ENCODE measurements at places on chromosomes 16 and 17.
A peak's percentile ranks its signal among the peaks of the same experiment; 100 is the strongest.

- DNase-seq = peak; percentile 73
- no peaks in the 10 kb centered on the region for H3K27me3 ChIP-seq
- peaks cover 7% of the 10 kb centered on the region for H3K4me1 ChIP-seq
- peaks cover 2% of the 10 kb centered on the region for H3K36me3 ChIP-seq
- H3K27ac ChIP-seq = peak overlapping the region; percentile 84
- peak overlapping the region; percentile 81 for H3K4me3 ChIP-seq
Observed at GRCh38 chr17:74987909-74988711, 678 bp downstream of the CDR2L start.

- DNase-seq = no peak
- H3K27me3 ChIP-seq = no peaks in the 10 kb centered on the region
- H3K4me1 ChIP-seq = peaks cover 9% of the 10 kb centered on the region
- peaks cover 86% of the 10 kb centered on the region for H3K36me3 ChIP-seq
- no peak overlapping the region for H3K27ac ChIP-seq
Observed at GRCh38 chr16:58518083-58518979, 3.0 kb downstream of the SETD6 start.

GRCh38 chr16:70432356-70432722, 6.6 kb downstream of the ST3GAL2 start:
- H3K36me3 ChIP-seq = peaks cover 16% of the 10 kb centered on the region
- no peaks in the 10 kb centered on the region for H3K27me3 ChIP-seq
- H3K4me1 ChIP-seq = peaks cover 49% of the 10 kb centered on the region
- H3K4me3 ChIP-seq = no peak overlapping the region
- H3K27ac ChIP-seq = no peak overlapping the region

- peak overlapping the region; percentile 63 for H3K27ac ChIP-seq
- peaks cover 43% of the 10 kb centered on the region for H3K27me3 ChIP-seq
- no peak overlapping the region for H3K4me3 ChIP-seq
- no peak for DNase-seq
- peaks cover 51% of the 10 kb centered on the region for H3K4me1 ChIP-seq
Observed at GRCh38 chr16:710500-711075, 4.3 kb upstream of the METRN start.

DNA sequence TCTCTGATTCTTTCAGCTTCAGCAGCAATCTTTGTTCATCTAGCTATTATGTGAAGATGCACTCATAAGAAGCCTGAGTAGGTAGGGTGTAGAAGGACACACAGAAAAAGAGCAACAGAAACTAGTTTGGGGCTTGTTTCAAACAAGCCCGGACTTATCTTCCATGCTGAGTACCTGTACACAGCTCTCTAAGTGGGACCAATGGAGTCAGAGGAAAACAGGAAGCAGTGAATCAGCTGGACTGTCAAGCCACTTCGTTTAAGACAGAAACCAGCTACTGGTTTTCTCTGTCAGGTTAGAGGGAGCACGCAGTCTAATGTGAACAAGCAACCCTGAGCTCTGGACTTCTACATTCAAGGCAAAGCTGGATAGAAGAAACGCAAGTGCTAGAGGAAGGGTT, 16.0 kb downstream of the MAP2K6 start:
- no peak overlapping the region for H3K4me3 ChIP-seq
- H3K27me3 ChIP-seq = no peaks in the 10 kb centered on the region
- peaks cover 3% of the 10 kb centered on the region for H3K36me3 ChIP-seq
- H3K4me1 ChIP-seq = peaks cover 8% of the 10 kb centered on the region

DNA sequence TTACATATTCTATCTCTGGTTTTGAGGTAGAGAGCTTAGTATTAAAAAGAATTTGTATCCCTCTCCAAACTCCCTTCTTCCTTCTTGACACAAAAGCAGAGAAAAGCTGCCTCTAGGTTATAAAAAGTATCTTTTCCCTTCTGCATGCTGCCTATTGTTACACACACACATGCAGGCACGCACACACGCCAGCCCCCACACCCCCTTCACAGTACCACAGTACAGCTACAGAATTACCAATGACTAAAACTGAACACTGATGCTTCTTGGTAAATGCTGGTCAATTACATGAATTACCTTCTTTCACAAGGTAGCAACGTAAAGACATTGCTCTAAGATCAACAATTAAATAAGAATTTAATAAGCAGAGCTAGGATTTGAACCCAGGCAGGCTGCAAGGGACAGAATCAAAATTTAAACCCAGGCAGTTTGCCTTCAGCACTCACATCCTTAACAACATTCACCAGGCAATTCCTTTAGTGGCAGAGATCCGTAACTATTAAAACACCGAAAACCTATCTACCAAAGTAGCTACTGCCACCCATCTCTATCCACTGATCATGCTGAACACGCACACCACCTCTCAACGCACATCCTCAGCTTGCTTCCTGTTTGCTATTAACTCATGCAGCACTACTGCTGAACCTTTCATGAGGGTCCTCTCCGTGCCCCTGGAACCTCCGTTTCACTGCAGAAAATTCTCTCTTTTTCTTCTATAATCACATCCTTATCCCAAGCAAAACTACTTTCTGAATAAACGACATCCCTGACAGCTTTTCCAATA, 37.8 kb downstream of the YWHAE start:
- peaks cover 84% of the 10 kb centered on the region for H3K36me3 ChIP-seq
- H3K4me1 ChIP-seq = peaks cover 11% of the 10 kb centered on the region
- H3K27me3 ChIP-seq = no peaks in the 10 kb centered on the region
- DNase-seq = no peak
- H3K4me3 ChIP-seq = no peak overlapping the region

DNA sequence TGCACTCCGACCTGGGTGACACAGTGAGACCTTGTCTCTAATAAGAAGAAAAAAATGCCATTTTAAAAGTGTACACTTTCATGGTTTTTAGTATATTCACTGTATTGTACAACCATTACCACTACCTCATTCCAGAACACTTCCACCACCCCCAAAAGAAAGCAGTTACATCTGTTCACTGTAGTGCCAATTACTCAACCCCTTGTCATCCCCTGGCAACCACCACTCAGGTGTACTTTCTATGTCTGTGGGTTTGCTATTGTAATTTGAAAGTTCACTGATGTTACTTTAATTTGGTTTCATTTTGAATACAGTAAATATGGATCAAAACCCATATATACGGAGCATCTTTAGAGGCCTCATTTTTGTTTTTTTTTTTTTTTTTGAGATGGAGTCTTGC, 6.1 kb downstream of the ZG16 start:
- no peak for DNase-seq
- no peaks in the 10 kb centered on the region for H3K36me3 ChIP-seq
- no peak overlapping the region for H3K27ac ChIP-seq

DNA sequence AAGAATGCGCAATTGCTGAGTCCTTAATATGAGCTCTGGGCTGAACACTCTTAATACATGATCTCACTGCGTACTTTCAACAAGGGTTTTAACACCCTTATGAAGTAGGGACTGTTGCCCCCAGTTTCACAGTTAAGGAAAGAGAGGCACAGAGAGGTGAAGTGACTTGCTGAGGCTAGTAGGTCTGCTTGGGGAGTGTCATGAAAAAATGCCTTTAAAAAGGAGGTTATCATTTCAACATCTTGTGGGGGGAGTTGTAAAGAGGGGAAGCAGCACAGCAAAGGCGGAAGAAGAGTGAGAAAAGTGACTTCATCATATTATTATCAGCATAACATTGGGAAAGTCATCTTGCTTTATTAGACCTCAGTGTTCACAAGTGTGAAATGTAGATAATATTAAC, 2.1 kb downstream of the CCL4L2 start:
- peaks cover 7% of the 10 kb centered on the region for H3K4me1 ChIP-seq
- no peak for DNase-seq
- H3K36me3 ChIP-seq = no peaks in the 10 kb centered on the region
- no peaks in the 10 kb centered on the region for H3K27me3 ChIP-seq
- H3K27ac ChIP-seq = no peak overlapping the region

- no peak for DNase-seq
- H3K27ac ChIP-seq = no peak overlapping the region
- no peak overlapping the region for H3K4me3 ChIP-seq
- H3K27me3 ChIP-seq = no peaks in the 10 kb centered on the region
Observed at GRCh38 chr16:48421741-48422140, 36.5 kb upstream of the SIAH1 start.

GRCh38 chr16:68719993-68720489, 17.1 kb upstream of the CDH1 start:
- no peaks in the 10 kb centered on the region for H3K27me3 ChIP-seq
- no peak overlapping the region for H3K27ac ChIP-seq
- no peaks in the 10 kb centered on the region for H3K36me3 ChIP-seq
- no peak for DNase-seq
- H3K4me3 ChIP-seq = no peak overlapping the region
- H3K4me1 ChIP-seq = no peaks in the 10 kb centered on the region

- H3K27ac ChIP-seq = no peak overlapping the region
- H3K36me3 ChIP-seq = no peaks in the 10 kb centered on the region
- peaks cover 1% of the 10 kb centered on the region for H3K4me1 ChIP-seq
Observed at GRCh38 chr16:56641166-56641565, 2.7 kb downstream of the MT1A start.

DNA sequence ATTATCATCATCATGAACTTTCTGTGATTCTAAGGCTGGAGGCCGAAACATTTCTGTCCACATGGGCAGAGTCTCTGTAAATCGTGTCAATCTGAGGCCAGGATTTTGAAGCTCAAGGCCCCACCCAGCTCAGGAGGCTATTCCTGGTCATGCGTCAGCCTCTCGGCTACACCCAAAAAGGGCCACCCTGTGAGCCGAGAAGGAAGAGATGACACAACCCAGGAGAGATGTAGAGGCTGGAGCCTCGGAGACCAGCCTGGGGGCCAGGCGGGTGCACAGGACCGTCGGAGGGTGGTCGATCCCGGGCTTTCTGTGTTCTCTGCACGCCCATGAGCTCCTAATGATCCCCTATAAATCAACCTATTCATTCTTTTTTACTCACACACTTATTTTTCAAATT, 1.1 kb upstream of the CACNG1 start:
- no peaks in the 10 kb centered on the region for H3K27me3 ChIP-seq
- no peaks in the 10 kb centered on the region for H3K4me1 ChIP-seq
- H3K27ac ChIP-seq = no peak overlapping the region
- DNase-seq = no peak

GRCh38 chr16:84498859-84499620, 5.4 kb downstream of the MEAK7 start:
- no peak for DNase-seq
- peaks cover 65% of the 10 kb centered on the region for H3K36me3 ChIP-seq
- no peak overlapping the region for H3K4me3 ChIP-seq
- H3K27me3 ChIP-seq = no peaks in the 10 kb centered on the region
- H3K27ac ChIP-seq = no peak overlapping the region
